ENCODE measurements at places on chromosomes 7 and 10. TPM values are rescaled to one million over a fixed set of nuclear protein-coding genes. Genes with fewer than 3 reads are reported as not detected.

- DNase-seq: no peak
Observed at GRCh38 chr10:132186488-132187429, at the start of gene DPYSL4. DPYSL4 (plus strand) TSS chr10:132186948; CDS start chr10:132187064, 116 bp downstream.

DNA sequence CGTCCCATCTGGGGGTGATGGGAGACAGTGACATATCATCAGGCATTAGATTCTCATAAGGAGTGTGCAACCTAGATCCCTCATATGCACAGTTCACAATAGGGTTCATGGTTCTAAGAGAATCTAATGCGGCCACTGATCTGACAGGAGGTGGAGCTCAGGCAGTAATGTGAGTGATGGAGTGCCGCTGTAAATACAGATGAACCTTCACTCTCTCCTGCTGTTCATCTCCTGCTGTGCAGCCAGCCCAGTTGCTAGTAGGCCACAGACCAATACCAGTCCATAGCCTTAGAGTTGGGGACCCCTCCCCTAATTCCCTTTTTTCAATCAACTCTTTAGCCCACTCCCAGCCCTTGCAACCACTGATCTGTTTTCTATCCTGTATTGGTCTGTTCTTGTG is 581.1 kb upstream of the AUTS2 start:
- no peak for DNase-seq

- no peak for DNase-seq
Observed at GRCh38 chr10:44314802-44315460, 70.0 kb downstream of the CXCL12 start.

- no peak for DNase-seq
Observed at GRCh38 chr7:94973844-94974243, 66.5 kb downstream of the PPP1R9A start.

- DNase-seq: no peak
Observed at GRCh38 chr7:125032943-125033342, 103.3 kb upstream of the POT1 start.

DNA sequence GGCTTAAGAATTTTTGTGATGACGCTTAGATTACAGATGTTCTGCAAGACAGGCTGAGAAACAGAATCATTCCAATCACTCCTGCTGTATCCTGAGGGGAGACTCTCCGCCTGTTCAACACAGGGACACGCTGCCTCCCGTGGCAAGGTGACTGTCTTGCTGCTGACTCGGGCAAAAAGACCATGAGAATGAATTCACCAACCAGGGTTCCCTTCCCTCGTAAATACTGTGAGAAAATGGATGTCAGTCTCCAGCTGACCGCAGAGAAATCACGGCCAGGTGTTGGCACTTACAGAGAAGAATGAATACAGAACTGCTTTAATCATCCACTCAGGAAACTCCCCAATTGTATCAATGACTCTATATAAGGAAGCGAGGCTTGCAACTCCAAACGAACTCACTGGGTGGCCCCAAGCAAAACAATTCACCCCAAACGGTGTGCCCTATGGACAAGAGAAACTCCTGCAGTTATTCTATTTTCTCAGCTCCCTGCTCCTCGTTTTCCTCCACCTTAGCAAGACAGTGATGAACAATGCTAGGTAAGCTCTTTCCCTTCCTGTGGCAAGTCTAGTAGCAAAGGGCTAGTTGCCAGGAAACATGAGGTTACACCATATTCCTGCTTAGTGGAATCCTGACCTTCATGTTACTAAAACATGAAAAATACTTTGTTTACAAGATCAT is 22.8 kb downstream of the GNA12 start:
- DNase-seq: no peak

DNA sequence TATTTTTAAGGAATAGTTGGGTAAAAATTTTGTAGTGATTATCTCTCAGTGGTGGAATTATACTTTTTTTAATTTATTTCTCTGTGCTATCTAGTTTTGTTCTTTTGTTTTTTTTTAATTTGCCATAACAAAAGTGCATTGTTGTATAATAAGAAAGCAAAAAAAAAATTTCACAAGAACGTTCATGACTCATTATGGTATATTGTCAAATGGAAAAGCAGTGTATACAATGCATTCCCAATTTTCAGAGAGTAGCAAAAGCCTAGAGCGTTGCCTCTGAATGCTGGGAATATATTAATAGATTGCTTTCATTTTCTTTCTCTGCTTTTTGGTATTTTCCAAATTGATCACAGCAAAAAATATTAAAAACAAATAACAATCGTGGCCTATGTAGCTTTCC is 46.3 kb upstream of the GPAM start:
- DNase-seq: no peak

GRCh38 chr10:132492323-132493025 is 45.1 kb upstream of the INPP5A start:
- peak; percentile 41 for DNase-seq

GRCh38 chr10:99766302-99766681 is 16.1 kb upstream of the ABCC2 start:
- DNase-seq: no peak

DNA sequence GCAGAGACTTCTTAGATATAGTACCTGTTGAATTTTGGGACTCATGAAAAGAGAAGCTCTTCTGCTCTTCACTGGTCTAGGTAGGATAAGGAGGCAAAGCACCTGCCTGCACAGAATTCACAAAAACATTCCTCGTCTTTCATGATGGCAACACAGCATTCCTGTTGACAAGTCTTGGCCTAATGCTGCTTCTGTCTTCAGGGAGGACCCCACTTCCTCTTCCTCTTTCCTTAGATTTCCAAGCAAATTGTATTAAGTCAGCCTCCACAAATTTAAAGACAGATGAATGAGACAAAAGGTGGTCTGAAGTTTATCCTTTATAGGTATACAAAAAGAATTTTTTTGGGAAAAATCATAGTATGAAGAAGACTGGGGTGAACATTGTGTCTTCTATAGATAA is 64.9 kb downstream of the DNAJB9 start:
- DNase-seq: no peak

DNA sequence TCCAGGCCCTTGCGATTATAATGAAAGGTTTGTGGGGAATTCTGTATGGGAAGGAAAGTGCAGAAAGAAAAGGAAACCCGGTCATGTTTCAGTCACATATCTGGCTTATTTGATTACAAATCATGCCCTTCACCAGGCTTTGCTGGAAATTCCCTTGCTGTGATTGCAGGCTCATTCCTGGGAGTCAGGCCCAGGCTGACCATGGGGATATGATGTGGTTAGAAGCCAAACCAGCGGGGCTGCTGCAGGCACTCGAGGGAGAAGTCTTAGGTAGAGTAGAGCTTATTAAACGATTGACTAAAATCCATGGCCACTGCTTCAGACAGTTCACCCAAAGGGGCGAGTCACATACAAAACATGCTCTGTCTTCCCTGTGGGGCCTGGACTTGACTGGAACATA is 16.2 kb downstream of the PKD1L1 start:
- DNase-seq: no peak

GRCh38 chr10:26432938-26433337 is 5.2 kb upstream of the APBB1IP start:
- DNase-seq: no peak

DNA sequence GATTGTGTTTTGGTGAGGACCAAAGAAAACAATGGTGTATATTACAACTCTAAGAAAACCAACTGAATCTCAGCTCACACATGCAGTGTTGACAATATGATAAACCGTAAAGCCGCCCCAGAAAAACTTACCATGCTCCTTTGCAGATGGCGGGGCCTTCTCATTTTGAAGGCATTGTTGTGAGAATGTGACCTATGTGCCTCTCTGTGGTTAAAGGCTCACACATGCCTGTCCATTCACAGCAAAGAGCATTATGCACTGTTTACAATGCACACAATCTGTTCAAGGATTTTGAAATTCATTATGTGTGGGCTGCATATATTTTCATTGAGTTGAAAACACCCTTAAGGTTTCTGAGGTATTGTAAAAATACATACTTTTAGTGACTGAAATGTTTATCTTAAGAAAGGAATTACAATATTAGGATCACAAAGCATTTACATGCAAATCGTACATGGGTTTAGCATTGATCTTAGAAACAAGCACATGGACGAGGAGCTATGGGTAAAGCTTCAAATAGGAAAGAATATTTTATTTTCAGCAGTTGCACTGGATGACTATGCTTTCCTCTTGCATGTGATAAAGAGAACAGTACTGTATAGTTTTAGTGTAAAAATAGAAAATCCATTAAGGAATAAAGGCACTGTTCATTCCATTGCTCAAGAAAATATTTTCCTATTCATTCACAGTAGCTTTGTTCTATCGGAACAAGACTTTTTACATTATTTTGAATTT is 334.3 kb downstream of the ARL4A start:
- DNase-seq: no peak

- no peak for DNase-seq
Observed at GRCh38 chr7:122913608-122914007, 27.3 kb upstream of the CADPS2 start.

DNA sequence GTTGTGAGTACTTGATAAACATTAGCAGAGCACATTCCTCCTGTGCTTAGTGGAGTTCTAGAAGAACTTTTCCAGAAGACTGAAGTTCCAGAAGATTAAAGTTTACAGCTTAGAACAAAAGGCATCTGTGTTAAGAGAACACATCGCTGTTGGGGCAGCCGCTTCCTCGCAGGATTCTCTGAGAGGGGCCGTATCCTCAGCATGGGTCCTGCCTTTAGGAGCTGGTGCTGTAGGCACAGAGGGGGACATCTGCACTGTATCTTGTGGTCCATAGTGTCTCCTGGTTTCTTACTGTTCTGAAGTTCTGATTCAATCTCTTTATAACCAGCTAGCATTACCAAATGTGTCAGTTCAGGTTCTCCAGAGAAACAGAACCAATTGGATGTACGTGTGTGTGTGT is 16.3 kb downstream of the SH2D4B start:
- no peak for DNase-seq

GRCh38 chr10:65911151-65911835 is 1014.5 kb upstream of the LRRTM3 start:
- DNase-seq: no peak

DNA sequence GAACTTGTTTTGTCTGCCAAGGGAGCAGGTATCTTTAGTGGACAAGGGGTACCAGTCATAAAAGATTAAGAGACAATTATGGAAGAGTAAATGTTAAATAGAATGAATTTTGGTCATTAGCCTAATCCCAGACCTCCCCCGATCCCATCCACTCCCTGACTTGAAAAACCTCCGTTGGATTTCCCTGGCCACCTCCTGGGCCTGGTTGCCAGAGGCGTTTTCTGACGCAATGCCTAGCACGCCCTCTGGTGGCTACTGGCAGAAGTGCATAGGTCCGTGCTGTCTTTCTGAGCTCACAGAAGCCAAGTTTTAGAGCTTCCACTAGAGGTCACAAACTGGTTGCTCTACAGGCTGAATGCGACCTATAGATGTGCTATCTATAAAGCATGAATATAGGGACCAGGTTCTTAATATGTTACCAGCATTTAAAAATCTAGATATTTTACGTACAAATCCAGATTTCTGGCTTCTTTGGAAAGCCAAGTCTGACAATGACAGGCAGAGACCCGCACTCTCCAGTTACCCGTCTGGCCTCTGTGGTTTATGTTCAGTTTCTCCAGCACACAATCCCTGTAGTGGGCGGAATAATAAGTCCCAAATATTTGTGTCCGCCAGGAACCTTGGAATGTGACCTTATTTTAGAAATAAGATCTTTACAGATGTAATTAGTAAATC is 39.8 kb downstream of the SPOCK2 start:
- peak; percentile 94 for DNase-seq

DNA sequence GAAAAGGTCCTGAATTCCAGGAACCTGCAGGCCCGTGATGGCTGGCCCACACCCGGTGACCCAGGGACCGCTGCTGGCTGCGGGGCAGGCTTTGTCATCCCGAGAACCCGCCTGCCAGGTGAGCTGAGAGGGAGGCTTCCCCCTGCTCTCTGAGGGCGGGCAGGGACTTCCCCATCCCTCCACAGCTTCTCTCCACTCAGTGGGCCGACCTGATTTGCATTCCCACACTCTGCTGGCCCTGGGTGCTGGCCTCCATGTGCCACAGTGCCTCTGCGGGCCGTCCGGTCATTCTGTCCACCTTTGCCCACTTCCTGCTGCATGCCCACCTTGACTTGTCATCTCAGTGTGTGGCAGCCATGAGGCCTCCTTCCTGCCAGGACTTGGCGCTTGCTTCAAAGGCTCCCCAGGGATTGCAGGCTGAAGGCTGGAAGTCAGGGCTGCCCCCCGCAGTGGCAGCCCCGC is 35.3 kb downstream of the PALD1 start:
- DNase-seq: peak; percentile 84

GRCh38 chr10:69943292-69943820 is 109.3 kb upstream of the MACROH2A2 start:
- no peak for DNase-seq

- no peak for DNase-seq
Observed at GRCh38 chr7:95687759-95688343, 84.5 kb upstream of the DYNC1I1 start.

GRCh38 chr7:28078036-28078901 is 102.3 kb downstream of the JAZF1 start:
- no peak for DNase-seq

DNA sequence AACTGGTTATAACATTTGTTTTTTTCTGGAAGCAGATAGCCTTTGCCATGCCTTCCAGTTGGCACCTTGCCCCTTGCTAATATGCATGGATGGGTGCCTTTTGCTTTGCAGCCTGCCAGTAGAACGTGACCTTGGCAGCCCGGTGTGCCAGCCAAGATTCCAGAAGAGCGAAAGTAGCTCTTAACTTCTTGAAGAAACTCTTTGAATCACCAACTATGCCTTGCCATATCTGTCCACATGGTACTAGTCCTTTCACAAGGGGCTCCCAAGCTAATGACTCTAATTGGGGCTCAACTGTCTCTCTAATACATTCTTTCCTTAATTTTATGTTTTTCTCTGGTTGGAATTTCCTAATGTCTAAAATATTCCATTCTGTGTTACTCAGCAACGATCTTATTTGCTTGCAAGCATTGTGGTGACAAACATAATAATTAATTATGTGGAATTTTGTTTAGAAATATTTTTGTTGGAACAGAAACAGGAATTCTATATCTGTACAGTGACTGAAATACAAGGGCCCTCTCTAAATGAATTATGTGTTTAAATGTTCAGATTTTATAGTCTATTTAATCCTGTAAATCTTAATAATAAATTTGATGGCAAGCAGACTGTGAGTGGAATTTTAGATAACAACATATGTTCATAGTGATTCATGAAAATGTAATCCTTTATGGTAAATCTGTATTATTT is 45.8 kb downstream of the HDAC9 start:
- DNase-seq: no peak

GRCh38 chr10:61936770-61937169 is 35.3 kb downstream of the ARID5B start:
- no peak for DNase-seq

- no peak for DNase-seq
Observed at GRCh38 chr7:23072048-23072447, 33.5 kb upstream of the KLHL7 start.

Gene DMBT1
- total RNA-seq: not detected

Gene WDR86
- 67.3 TPM for total RNA-seq

Gene TEX36
- not detected for total RNA-seq

Gene AKR1C1
- total RNA-seq: 1.9 TPM

Gene LIPK
- not detected for total RNA-seq

Gene IDI2
- total RNA-seq: not detected

Gene NEURL1
- 2.8 TPM for total RNA-seq

Gene LRIT1
- not detected for total RNA-seq

Gene GNG11
- 39.7 TPM for total RNA-seq

All from spleen (tissue), 13 donors.